ENCODE measurements at places on chromosomes 2 and 18.

DNA sequence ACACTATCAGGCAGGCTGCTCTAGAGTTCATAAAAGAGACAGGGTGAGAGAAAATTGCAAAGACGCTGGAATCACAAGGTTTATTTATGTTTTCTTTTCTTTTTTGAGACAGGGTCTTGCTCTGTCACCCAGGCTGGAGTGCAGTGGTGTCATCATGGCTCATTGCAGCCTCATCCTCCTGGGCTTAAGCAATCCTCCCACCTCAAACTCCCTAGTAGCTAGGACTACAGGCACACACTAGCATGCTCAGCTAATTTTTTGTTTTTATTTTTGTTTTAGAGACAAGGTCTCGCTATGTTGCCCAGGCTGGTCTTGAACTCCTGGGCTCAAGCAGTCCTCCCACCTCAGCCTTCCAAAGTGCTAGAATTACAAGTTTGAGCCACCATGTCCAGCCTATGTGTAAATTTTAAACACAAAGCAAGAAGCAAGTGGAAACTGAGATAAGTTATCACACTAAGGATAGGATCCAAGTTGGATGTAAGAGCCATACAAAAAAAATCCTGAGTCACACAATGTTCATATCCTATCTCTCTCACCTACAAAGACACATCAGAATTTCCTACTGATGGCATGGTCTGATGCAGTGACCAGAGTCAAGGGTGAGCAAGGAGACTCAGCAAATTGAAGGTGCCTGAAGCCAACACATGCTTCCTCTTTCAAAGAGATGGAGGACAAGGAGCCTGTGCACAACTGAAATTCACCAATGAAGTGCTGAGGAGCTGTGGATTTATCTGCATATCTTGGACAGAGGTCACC lies 31.4 kb downstream of the MYL12B start:
- DNase-seq = no peak

GRCh38 chr2:36696533-36696932 lies at the start of gene VIT:
Gene VIT (plus strand): TSS chr2:36696707. CDS start chr2:36716371, 19,664 bp downstream.
- no peak for DNase-seq

GRCh38 chr18:80229363-80229762 lies 18.0 kb downstream of the PARD6G start:
- no peak for DNase-seq

- DNase-seq = no peak
These were observed 25.7 kb upstream of the LPIN1 start for GRCh38 chr2:11720752-11721151.

DNA sequence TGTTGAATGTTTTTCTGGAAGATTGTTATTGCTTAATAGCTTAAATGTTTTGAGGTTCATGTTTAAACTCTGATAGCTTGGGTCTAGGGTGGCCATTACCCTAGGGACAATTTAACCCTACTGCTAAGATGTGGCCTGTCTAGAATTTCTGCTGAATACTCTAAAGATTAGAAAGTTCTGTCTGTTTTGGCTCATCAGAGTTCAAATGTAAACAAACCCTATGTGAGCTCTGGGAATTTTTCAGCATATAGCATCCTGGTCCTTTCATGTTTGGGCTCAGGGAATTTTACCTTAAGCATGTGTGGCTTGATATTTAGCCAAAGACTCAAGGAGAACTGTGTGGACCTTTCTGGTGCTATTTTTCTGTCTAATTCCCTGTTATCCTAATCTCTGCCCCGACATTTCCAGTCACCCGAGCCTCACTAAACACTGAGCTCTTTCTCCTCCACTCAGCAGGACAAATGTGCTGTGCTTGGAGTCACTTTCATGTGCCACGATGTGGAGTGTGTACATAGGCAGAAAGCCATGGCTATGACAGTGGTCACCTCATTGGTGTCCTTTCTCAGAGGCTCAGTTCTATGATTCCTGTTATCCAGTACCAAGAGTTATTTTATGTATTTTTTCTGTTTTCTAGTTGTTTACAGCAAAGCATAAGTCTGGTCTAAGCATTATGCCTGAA lies 492.5 kb upstream of the SPHKAP start:
- DNase-seq = no peak

DNA sequence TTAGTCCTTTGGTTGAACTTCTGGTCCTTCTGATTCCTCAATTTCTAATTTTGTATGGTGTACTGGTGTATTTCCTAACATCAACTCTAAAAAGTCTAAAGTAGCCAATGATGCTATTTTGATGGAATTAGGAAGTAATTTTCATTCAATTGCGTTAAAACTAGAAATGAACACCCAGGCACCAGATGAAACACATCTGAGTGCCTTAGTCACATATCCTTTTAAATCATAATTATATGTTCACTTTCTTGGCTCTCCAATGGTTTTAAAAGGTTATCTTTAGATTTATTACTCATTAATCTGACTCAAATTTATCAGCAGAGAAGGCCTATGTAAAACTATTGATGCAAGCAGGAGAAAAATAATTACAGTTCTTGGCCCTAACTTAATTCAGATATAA lies 119.7 kb downstream of the GAREM1 start:
- DNase-seq = no peak

- peak; percentile 65 for DNase-seq
These were observed 3.6 kb upstream of the OTOS start for GRCh38 chr2:240143801-240144648.

DNA sequence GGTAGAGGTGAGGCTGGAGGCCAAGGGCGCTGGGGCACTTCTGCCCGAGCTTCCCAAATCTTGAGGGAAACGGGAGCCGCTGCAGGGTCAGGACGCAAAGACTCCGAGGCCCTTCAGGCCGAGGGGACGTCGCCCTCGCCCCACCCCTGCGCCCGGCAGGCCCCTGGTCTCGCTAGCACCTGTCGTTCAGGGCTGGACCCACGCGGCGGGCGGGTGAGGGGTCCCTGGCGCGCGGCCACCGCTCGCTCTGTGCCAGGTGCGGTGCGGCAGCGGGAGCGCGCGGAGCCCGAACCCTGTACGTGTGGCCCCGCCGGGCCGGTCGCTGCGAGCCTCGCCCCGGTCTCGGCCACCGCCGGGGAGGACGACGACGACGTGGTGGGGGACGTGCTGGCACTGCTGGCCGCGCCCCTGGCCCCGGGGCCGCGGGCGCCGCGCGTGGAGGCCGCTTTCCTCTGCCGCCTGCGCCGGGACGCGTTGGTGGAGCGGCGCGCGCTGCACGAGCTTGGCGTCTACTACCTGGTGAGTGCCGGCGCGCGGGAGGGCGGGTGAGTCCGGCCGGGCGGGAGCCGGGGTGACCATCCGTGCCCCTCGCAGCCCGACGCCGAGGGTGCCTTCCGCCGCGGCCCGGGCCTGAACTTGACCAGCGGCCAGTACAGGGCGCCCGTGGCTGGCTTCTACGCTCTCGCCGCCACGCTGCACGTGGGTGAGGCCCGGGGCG lies 4.9 kb downstream of the ERFE start:
- DNase-seq = peak; percentile 58

DNA sequence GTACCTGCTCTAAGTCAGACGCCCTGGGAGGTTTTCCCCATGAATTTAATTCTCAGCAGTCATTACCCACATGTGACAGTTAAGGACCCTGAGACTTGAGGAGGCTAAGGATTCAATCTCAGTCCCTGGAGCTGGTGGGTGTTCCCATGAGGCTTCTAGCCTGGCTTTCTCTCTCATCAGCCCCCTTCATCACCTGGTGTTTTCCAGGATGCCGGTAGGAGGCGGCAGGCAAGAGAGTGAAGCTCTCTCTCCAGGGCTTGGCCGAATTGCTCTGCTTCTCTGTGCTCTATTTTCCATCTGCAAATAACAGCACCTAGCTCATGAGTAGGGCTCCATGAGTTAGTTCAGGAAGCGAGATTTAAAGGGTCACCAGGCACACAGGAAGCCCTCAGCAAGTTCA lies 241.9 kb downstream of the PTPRM start:
- no peak for DNase-seq

DNA sequence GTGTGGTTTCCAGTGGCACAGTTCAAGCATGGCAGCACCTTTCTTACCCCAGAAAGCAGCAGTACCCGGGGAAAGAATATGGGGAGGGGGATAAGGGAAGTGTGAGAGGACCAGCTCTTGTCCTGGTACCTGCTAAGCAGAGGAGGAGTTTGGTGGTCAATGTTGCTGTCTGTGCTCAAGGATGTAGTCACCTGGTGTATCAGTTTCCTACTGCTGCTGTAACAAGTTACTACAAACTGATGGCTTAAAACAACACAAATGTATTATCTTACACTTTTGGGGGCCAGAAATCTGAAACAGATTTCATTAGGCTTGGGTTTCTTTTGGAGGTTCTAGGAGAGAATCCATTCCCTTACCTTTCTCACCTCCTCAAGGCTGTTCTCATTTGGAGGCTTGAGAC lies 77.5 kb downstream of the VSNL1 start:
- no peak for DNase-seq

DNA sequence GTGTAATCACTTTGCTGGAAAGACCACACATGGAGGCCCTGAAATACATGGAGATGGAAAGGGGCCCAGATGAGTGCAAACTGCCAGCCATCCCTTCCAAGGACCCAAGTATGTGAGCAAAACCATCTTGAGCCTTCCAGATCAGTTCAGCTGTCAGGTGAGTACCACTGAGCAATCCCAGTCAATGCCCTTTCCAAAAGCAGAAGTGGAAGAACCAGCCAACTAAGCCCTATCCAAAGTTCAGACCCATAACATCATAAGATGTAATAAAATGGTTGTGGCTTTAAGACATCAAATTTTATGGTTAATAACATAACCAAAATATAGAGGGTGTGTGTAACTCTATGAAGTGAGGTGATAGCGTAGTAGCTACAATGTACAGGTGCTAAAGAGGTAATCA lies 88.5 kb downstream of the NXPH2 start:
- no peak for DNase-seq

- DNase-seq = no peak
These were observed 322.1 kb upstream of the THUMPD2 start for GRCh38 chr2:40101131-40101575.

GRCh38 chr18:32804134-32804888 lies 31.5 kb upstream of the KLHL14 start:
- DNase-seq = no peak

GRCh38 chr2:216490061-216490460 lies 8.6 kb upstream of the RPL37A start:
- DNase-seq = no peak

DNA sequence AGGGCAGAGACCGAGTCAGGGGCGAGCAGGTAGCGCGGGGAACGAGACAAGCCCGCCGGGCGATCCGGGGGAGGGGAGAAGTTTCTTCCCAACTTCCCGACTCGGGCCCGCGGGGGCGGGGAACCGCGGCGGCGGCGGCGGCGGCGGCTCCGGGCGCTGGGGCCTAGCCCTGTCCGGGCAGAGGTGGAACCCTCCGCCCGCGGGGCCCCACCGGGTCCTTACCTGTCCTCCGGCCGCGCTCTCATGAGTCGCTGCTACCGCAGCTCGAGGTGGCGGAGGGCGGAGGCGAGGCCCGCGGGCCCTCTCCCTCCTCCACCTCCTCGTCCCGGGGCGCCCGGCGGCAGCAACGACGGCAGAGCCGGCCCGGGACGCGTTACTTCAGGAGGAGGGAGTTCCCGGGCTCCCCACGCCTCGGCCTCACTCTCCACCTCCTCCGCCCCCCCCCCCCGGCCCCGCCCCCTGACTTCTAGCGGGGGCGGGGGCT lies at the start of gene YES1:
YES1 (minus strand) TSS at position 351 of the 484 bp plus-strand sequence. CDS start 55,415 bp downstream, outside the sequence.
- DNase-seq = peak; percentile 67

DNA sequence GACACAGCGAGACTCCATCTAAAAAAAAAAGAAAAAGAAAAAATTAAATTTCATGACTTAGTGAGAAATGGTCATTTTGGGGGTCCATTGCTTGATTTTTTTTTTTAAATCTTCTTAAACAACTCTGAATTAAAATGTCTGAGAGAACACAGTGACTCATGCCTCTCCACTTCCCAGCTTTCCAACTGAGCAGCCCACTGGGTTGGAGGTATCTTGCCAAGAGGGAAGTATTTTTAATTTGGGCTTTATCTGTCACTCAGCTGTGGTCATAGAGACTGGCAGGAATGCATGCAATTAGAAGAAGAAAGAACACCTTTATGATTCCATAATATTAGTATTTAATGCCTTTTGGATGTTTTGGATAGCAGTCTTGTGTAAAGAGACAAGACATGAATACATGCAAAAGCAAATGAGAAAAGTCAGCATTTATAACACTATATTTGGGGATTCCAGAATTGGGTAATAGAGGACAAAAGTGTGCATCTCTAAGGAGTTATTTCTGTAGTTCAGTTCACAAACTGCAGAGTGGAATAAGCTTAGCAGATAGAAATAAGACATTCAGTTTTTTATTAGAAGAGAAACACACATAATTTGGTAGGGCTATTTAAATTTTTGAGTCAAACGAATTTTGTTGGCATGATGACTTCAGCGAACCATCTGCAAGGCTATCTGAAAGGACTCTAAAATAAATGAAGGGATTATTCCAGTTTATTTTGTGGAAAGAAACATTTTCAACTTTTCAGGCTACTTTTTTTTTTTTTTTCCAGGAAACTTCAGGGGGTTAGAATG lies 254.8 kb downstream of the TGIF1 start:
- no peak for DNase-seq

DNA sequence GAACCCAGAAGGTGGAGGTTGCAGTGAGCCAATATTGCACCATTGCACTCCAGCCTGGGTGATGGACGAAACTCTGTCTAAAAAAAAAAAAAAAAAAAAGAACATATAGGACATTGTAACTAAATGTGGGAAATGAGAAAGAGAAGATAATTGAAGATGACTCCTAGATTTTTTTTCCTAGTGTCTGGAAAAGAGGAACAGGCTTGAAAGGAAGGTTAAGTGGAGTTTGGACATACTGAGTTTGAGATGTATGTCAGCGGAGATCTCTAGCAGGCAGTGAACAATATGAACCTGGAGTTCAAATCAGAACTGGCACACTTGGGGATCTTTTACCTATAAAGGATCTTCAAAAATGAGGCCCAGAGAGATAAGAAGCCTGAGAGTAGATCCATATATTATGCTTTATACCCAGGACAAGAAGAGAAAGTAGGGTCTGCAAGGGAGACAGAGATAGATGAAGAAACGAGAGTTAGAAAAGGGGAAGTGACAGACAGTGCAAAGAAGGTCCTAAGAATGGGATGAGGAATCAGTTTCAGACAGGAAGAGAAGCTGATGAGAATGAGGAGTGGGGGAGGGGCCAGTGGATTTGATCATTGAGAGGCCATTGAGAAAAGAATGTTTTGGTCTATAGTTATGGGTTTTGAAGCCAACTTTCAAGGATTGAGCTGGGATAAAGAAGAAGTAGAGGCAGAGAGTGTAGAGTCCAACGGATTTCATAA lies 46.9 kb upstream of the CD28 start:
- no peak for DNase-seq

GRCh38 chr2:211946960-211947359 lies 591.6 kb downstream of the ERBB4 start:
- DNase-seq = no peak

GRCh38 chr2:144523596-144524117 lies 3.7 kb upstream of the ZEB2 start:
- DNase-seq = no peak

GRCh38 chr2:213229814-213230213 lies 54.5 kb upstream of the SPAG16 start:
- DNase-seq = no peak

DNA sequence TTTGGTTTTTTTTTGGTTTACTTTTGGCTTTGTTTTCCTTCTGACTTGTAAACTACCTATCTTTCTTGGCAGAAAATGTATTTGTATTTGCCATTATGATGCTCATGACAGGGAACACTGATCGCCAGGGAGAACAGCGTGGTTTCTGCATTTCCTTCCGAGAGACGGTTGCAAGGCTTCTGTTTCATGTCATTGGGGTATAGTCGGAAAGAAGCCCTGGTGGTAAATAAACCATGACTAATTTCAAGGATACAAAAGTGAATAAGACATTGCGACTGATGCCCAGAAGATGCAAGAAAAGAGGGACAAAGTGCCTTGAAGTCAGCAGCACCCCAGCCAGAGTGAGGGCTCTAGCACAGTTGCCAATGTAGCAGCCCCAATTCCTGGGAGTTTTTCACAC lies 4.2 kb upstream of the CAPN14 start:
- DNase-seq = no peak
